ENCODE measurements at places on chromosomes 2 and 18. TPM values are rescaled to one million over a fixed set of nuclear protein-coding genes. Genes with fewer than 3 reads are reported as not detected.

- H3K4me3 ChIP-seq: no peak overlapping the region
- no peaks in the 10 kb centered on the region for H3K36me3 ChIP-seq
- peaks cover 10% of the 10 kb centered on the region for H3K27me3 ChIP-seq
- H3K27ac ChIP-seq: no peak overlapping the region
Observed at GRCh38 chr18:34707670-34708069, 2.4 kb upstream of the DTNA start.

GRCh38 chr2:205984381-205984780 is 101.6 kb downstream of the INO80D start:
- H3K27me3 ChIP-seq: no peaks in the 10 kb centered on the region
- H3K27ac ChIP-seq: peak overlapping the region; percentile 59
- H3K4me3 ChIP-seq: no peak overlapping the region
- no peaks in the 10 kb centered on the region for H3K36me3 ChIP-seq
- no peaks in the 10 kb centered on the region for H3K4me1 ChIP-seq

SLC19A3 gene
- not detected for total RNA-seq

CRYGD gene
- not detected for total RNA-seq

- no peaks in the 10 kb centered on the region for H3K27me3 ChIP-seq
- H3K27ac ChIP-seq: no peak overlapping the region
- peaks cover 18% of the 10 kb centered on the region for H3K4me1 ChIP-seq
- no peak for DNase-seq
Observed at GRCh38 chr2:109321570-109321969, 192.6 kb downstream of the SH3RF3 start.

GRCh38 chr2:81529944-81530343 is 1225.4 kb upstream of the LRRTM1 start:
- DNase-seq: no peak
- H3K27ac ChIP-seq: no peak overlapping the region
- peaks cover 4% of the 10 kb centered on the region for H3K36me3 ChIP-seq

GRCh38 chr18:32060026-32060425 is 31.6 kb upstream of the RNF138 start:
- peaks cover 41% of the 10 kb centered on the region for H3K4me1 ChIP-seq
- H3K4me3 ChIP-seq: no peak overlapping the region

- no peaks in the 10 kb centered on the region for H3K4me1 ChIP-seq
- H3K4me3 ChIP-seq: no peak overlapping the region
- no peak overlapping the region for H3K27ac ChIP-seq
- H3K27me3 ChIP-seq: no peaks in the 10 kb centered on the region
Observed at GRCh38 chr2:191724015-191724414, 46.1 kb downstream of the NABP1 start.

DNA sequence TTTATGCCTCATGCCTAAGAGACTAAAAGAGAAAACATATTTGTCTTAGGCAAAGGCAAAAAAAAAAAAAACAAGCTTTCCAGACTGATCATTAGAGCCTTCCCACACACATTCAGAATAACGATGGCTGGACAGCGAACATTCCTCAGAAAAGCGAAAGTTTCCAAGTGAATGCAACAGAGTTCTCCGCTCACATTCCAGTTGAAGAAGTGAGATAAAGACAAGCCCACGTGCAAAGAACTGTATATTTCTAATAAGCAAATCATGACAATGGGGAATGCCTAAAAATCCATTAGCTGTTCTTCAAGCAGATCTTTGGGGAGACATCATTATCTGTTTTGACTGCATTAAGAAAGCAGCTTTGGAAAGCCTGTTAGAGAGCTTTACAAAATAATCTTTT is 347.9 kb downstream of the METTL4 start:
- H3K36me3 ChIP-seq: no peaks in the 10 kb centered on the region
- no peak overlapping the region for H3K4me3 ChIP-seq
- H3K27me3 ChIP-seq: no peaks in the 10 kb centered on the region
- no peaks in the 10 kb centered on the region for H3K4me1 ChIP-seq
- no peak overlapping the region for H3K27ac ChIP-seq

DNA sequence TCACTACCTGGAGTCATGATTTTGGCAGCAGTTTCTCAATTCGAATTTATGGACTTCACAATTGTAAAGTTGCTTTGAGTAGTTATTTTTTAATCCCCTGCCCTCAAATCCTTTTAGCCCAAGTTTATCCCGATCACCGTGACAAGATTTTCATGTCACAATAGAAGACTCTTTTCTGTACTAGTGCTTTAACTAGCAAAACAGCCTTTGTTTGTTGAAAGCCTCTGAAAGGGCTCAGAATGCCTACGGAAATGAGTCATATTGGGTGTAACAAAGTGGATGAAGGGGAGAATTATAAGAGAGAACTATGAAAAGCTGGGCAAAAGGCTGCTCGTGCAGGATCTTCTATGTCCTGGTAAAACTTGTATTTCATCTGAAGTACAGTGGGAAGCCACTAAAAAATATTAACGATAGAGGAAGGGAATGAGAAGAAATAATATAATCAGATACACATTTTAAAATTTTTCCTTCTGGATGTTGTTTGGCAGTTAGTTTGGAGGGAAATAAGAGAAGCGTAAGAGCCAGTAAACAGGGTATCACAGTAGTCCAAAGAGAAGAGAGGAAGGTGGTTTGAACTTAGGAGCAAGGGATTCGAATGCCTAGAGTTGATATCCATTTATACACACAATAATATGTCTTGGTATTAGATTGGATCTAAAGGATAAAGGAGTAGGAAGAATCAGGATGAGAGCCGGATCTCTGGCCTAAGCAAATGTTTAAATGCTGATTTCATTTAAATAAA is 114.9 kb downstream of the GALNT13 start:
- H3K4me3 ChIP-seq: no peak overlapping the region
- H3K27me3 ChIP-seq: no peaks in the 10 kb centered on the region
- no peaks in the 10 kb centered on the region for H3K36me3 ChIP-seq
- no peak for DNase-seq
- H3K27ac ChIP-seq: no peak overlapping the region

MAT2A gene
- total RNA-seq: 255 TPM
